ENCODE measurements at places on chromosomes 16 and 17.
A peak's percentile ranks its signal among the peaks of the same experiment; 100 is the strongest.

DNA sequence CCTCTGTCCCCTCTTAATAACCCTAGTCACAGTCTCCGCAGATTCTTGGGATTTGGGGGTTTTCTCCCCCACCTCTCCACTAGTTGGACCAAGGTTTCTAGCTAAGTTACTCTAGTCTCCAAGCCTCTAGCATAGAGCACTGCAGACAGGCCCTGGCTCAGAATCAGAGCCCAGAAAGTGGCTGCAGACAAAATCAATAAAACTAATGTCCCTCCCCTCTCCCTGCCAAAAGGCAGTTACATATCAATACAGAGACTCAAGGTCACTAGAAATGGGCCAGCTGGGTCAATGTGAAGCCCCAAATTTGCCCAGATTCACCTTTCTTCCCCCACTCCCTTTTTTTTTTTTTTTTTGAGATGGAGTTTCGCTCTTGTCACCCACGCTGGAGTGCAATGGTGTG is 5.6 kb downstream of the CCL22 start:
- DNase-seq, result no peak

GRCh38 chr16:78211946-78212345 is 112.5 kb downstream of the WWOX start:
- no peak for DNase-seq

- no peak for DNase-seq
Measured at GRCh38 chr16:49697631-49698452, 158.1 kb downstream of the ZNF423 start.

DNA sequence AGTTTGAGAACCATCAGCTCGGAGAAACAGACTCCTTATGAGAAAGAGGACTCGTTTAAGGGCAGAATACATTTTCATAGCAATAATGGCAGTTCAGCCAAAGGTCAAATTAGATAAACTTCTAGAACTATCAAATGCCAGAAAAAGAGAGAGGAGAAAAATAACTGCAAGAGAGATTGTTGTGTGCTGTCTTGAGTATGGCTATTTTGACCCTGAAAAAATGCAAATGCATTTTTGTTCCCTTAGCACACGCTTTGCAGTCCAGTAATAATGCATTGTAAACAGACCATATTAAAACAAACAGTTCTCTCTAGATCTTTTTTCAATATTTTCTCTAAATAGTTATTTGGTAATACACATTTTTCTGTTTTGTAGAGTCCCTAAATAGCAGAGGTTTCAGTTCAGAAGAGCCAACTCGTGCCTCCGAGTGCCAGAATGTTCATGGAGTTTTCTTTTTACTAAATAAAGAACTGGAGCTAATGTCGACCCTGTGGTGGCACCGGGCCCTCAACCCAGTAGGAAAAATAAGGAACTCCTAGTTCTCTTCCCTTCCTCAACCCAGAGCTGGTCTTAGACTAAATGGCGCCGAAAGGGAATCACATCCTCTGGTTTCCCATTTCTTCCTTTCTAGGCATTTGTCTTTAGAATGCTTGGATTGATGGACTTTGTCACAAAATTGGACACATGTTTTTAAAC is 298.0 kb downstream of the MAP2K4 start:
- DNase-seq, result no peak

- no peak for DNase-seq
Measured at GRCh38 chr17:81402981-81403467, 7.8 kb downstream of the BAHCC1 start.

GRCh38 chr16:87600246-87600645 is 2.1 kb upstream of the JPH3 start:
- DNase-seq, result no peak

- DNase-seq, result no peak
Measured at GRCh38 chr16:76241755-76242154, 35.4 kb upstream of the CNTNAP4 start.

- DNase-seq, result no peak
Measured at GRCh38 chr17:61279476-61280145, 120.0 kb upstream of the TBX2 start.

- DNase-seq, result no peak
Measured at GRCh38 chr16:57749101-57749692, 13.6 kb downstream of the KATNB1 start.

GRCh38 chr17:58279736-58280479 is 827 bp downstream of the MPO start:
- no peak for DNase-seq

DNA sequence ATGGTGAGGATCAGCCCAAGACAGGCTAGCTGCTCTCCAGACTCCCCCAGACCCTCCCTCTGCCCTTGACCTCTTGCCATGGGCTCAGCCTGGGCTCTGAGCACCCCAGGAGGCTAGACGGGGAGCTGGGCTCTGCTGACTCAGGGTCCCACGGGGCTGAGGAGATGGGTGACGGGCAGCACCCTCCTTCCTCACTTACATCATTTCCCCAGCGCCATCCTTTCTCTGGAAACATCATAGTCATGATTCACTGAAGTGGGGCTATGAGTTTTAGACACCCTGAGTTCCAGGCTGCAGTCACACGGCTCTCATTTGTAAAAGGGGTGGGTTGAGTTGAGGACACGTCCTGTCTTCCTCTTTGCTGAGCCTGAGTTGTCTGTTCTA is 3.0 kb upstream of the ITGAX start:
- DNase-seq, result no peak

- no peak for DNase-seq
Measured at GRCh38 chr17:78044280-78044835, 84.2 kb downstream of the TMC6 start.

DNA sequence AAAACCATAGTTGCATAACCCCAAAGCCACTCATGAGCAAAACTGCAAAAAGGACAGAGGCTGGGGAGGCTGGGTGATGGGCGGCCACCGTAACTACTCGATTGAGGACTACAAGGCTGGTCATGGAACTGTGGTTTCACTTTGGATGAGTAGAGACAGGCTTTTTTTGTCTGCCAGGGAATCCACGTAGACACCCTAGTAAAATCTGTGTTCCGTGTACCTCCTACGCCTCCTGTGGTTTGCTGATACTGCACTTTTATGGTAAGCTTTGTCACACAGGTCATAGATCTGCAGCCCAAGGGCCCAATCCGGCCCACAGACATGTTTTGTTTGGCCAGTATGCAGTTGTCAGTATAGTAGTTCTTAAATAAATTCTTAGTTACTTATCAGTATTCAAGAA is 2.2 kb upstream of the TLCD3B start:
- DNase-seq, result no peak

DNA sequence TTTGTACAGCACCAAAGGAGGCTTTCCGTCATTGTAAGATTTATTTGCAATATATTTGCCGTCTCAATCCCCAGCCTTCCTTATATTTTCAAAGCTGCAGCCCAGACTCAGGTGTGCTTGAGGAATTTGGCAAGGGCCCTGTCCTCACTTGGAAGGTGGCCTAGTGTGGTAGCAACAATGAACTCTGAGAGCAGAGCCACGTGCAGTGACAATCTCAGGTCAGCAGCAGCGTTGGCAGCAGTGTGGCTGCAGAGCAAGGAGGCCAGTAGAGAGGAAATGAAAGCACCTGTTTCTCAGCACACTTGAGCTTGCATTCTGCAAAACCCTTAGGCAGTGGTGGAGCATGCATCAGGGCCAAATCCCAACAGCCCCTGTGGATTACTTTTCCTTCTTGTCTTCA is 613.5 kb downstream of the RBFOX1 start:
- no peak for DNase-seq

GRCh38 chr17:46192189-46192438 is 1.1 kb downstream of the KANSL1 start:
- no peak for DNase-seq

DNA sequence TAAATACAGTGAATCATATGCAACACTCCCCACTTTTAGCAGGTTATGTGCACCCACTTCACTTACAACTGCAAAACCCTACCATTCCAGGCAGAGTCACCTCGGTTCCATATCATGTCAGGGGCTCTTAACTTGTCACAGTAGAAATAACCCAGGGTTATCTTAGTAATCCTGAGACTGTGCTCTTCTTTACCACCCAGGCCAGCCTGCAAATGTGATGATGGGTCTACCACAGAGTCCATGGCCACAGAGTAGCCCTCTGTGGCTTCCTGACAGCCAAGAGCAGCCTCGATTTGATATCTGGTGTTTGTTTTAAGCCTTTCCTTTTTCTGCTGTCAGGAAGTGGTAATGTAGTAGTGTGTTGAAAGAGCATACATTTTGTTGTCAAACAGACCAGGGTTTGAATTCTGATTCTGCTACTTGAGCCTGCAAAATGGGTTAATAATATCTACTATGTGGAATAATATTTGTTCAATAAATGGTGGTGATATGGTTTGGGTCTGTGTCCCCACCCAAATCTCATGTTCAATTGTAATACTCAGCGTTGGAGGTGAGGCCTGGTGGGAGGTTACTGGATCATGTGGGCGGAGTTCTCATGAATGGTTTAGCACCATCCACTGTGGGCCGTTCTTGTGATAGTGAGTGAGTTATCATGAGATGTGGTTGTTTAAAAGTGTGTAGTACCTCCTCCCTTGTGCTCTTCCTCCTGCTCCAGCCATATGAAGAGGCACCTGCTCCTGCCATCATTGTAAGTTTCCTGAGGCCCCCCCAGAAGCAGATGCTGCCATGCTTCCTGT is 416.5 kb downstream of the UTP18 start:
- no peak for DNase-seq

DNA sequence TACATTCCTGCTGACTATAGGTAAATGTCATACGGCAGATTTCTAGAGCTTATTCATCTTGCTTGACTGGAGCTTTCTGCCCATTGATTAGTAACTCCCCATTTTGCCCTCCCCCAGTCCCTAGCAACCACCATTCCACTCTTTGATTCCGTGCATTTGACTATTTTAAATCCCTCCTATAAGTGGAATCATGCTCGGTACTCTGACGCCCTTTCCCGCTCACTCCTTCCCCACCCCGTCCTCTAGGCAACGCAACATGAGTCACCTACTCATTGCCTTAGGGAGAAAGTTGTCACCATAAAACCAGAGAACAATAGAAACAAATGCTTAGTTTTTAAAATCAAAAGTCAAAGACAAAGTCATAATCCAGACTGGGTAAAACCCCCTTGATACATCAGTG is 45.5 kb upstream of the RBBP6 start:
- DNase-seq, result no peak

GRCh38 chr17:65660947-65661346 is 99.5 kb upstream of the AXIN2 start:
- DNase-seq, result no peak

- no peak for DNase-seq
Measured at GRCh38 chr16:54026456-54026855, 260.1 kb downstream of the IRX3 start.

DNA sequence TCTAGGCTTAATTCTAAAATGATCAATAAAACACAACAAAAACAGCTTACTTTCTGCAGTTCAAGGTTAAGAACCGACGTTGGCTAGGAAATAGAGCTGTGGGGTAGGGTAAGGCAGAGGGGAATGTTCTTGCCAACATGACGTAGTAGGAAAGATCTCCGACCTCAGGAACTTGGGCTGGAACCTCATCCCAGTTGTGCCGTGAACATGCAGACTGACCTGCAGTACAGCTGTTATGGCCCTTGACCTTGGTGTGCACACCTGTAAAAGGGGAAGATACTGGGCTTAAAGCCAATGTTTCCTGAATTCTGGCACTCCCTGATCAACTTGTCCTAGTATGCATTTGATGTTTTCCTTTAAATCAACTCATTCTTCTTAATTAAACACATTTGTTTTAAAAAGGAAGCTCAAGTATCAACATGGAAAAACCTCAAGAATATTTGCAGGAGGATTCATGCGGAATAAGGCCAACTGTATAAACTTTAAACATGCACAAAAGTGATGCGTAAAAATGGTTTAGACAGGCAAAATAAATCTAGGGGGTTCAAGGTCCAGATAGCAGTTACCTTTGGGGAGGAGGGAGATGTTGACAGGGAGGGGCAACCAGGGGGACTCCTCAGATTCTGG is 14.2 kb upstream of the SLC6A2 start:
- no peak for DNase-seq

GRCh38 chr17:19391432-19391831 is 4.4 kb upstream of the MFAP4 start:
- no peak for DNase-seq

DNA sequence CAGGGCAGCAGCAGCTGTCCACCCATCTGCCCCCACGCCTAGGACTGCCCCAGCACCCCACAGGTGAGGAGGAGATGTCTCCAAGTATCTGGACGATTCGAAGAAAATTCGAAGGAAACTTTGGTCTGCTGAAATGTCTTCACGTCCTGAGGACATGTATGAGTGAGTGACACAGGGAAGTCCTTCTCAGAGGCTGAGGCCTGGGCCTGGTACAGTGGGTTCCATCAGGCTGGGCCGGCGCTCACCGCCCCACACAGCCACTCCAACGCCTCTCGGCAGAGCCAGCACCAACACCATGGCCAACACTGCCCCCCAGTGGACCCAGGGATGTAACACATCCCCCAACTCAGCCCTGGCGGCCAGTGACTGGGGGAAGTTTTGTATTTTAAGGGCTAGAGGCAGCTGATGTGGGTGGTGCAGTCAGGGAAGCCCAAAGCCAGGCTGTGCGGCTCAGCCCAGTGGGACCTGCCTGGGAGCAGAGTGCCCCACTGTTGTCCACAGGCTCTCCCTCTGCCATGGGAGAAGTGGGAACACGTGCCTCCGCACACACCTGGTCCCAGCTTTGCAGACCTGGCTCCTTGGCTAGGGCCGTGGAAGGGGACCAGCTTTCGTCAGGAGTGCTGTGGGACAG is 55.8 kb upstream of the FASN start:
- peak; percentile 83 for DNase-seq

DNA sequence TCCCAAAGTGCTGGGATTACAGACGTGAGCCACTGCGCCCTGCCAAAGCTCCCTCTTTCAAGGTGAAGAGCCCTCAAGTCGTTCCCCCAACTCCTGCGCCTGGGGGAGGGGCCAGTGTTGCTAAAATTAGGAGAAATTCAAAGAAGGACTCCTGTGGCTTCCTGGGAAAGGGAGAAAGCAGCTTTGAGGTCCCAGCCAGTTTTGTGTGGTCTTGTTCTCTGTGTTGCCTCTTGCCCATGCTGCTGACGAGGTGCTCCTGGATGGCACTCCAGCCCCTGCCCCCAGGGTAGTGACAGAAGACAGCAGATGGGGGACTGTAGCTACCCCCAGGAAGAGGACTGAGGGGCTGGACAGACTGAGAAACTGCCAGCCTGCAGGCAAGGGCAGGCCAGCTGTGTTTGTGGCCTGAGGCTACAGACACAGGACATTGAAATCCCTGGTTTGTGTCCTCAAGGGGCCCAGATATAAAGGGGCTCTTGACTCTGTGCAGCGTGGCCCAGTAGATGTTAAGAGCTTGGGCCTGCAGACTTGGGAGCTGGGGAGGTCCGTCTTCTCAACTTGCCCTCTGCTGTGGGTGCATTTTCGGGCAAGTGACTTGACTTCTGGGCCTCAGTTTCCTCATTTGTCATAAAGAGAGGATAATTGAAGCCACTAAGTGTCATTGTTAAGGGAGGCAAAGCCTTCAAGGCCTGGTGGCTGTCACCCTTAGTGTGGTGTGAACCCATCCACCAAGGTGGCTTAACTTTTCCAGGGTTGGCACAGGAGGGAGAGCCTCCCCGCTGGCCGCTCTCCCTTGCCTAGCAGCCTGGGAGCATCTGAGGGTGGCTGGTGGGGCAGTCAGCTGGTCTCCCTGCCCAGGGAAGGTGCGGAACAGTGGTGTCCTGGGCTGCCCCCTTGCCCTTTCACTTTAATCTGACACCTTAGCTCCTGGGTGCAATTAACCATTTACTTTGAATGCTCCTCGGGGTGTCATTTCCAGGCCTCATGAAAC is 4.1 kb downstream of the UBALD2 start:
- DNase-seq, result no peak
